ENCODE measurements at places on chromosomes 5 and 9.

GRCh38 chr5:92809855-92810465 is 771.1 kb downstream of the NR2F1-AS1 start:
- no peak for DNase-seq

- DNase-seq: no peak
Observed at GRCh38 chr9:89536145-89536574, 38.2 kb upstream of the SEMA4D start.

DNA sequence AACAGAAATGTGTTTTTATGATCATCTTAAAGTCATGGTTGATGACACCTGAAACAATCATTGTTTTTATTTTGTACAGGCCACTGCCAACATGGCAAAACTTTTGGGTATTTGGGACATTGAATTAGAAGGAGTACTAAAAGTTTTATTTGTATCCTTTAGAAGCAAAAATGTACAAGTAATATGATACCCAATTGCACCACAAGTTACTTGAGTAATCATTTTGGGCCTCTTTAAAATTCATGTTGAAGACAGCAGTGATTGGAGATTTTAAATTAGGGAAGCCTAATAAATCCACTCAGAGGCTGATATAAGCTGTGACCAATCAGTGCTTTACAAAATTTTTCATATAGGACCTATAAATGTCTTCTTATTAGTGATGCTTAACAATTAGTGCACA is 212.9 kb downstream of the MARCHF11 start:
- no peak for DNase-seq

DNA sequence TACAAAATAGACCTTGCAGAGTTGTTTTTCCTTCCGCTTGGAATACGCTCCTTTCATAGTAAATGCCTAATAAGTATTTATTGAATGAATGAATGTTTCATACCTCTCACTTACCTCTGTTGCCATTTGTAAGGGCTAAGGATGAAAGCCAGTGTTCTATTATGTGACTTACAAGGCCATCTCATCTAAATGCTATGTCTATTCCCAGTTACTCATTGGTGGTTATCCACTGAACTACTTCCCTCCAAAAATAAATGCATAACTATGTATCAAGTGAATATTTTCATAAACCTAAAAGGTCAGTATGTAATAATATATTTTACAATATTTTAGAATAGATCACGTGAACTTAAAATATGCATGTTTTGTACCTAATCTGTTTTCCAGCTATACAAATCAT is 670.5 kb upstream of the RGMB start:
- no peak for DNase-seq

- no peak for DNase-seq
Observed at GRCh38 chr5:27087747-27088146, 49.4 kb upstream of the CDH9 start.

DNA sequence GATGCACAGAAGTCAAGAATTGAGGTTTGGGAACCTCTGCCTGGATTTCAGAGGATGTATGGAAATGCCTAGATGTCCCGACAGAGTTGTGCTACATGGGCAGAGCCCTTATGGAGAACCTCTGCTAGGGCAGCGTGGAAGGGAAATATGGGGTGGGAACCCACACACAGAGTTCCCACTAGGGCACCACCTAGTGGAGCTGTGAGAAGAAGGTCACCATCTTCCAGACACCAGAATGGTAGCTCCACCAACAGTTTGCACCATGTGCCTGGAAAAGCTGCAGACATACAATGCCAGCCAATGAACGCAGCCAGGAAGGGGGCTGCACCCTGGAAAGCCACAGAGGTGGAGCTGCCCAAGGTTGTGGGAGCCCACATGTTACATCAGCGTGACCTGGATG is 104.5 kb downstream of the STK32A start:
- DNase-seq: no peak

DNA sequence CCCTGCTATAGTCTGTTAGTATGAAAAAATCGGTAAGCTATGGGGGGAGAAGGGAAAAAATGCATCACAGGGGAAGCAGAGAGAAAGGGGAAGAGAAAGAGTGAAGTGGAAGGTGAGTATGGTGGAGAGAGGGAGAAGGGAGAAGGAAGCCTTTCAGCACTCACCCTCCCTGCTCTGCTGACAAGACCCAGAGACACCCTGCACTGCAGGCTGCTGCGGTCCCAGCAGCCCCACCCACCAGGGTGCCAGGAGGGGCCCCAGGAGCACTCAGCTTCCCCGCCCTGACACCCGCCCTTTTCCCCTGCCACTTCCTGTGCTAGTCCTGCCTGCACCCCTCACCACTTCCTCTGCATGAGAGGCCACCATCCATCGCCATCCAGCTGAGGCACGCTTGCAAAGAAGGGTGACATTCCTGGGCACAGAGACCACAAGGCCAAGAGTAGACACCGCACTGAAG is 12.7 kb downstream of the STK10 start:
- DNase-seq: peak; percentile 76

- DNase-seq: no peak
Observed at GRCh38 chr5:66517351-66517750, 78.8 kb upstream of the MAST4 start.

- no peak for DNase-seq
Observed at GRCh38 chr9:110837401-110838005, 168.9 kb downstream of the MUSK start.

DNA sequence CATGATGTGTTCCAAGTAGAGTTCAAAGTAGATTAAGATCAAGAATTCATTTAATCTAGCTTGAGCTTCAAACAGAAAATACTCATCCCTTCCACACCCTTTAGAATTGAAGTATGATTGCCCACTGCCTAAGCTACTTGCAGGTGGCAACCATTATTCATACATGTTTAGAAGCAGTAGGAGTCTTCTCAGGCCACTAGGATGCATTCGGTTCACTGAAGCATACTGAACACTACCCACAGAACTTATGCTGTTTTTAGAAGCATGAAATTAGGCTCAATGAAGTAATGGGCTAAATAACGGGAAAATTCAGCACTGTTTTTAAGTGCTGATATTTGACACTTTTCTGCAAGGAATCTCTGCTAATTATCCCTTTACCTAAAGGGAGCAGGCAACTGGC is 263.4 kb downstream of the DEPDC1B start:
- DNase-seq: no peak

DNA sequence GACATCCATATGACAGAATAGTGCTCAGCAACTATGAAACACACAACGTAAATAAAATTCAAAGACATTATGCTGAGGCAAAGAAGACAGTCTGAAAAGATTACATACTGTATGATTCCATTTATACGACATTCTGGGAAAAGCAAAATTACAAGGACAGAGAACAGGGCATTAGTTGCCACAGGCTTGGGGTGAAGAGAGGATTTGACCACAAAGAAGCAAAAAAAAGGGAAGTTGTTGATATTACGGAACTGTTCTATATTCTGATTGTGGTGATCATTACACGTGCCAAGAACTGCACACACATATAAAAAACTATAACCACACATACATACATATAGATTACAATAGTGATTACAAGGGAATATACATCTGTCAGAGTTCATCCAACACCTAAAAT is 24.1 kb downstream of the CDK5RAP2 start:
- no peak for DNase-seq

- DNase-seq: no peak
Observed at GRCh38 chr9:113427629-113428028, 17.1 kb downstream of the C9orf43 start.

- no peak for DNase-seq
Observed at GRCh38 chr5:91032125-91032524, 351.0 kb downstream of the ARRDC3 start.

GRCh38 chr5:76204191-76204590 is 121.0 kb downstream of the SV2C start:
- DNase-seq: no peak

DNA sequence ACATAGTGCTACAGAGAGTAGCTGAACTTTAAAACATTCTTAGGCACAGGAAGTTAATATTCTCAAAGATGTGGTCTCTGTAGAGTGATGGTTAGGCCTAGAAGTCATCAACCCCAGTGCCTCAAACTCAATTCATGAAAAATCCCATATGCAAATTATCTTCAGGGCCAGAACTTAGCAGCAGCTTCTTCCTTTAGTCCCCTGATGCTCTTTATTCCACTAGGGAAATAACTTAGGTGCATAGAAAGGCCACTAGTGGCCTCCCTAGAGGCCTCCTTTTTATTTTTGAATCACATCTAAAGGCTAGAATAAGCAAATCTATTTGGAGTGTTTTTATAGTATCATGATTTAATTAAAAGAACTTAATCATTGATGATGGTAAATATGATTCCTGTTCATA is 88.3 kb downstream of the GIN1 start:
- DNase-seq: no peak

DNA sequence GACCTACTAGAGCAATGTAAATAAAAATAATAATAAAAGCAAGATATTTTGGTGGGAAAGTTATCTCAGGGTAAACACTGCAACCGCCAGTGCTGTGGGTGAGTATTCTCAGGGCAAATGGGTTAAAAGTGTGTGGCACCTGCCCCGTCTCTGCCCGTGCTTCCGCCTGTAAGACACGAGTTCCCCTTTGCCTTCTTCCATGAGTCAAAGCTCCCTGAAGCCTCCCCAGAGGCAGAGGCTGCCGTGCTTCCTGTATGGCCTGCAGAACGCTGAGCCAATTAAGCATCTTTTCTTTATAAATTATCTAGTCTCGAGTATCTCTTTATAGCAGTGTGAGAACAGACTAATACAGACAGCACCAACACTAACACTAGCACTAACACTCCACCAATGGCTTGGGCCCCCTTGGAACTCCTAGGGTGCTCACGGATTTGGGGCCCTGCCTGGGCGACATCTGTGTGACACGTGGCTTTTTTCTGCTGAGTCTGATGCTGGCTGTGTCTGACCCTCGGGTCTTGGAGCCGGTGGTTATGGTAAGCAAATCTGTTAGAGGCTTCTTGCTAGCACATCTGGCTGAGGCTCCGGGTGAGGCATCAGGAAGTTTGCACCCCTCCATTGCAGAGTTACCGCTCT is 10.6 kb downstream of the PLEKHG4B start:
- DNase-seq: no peak

DNA sequence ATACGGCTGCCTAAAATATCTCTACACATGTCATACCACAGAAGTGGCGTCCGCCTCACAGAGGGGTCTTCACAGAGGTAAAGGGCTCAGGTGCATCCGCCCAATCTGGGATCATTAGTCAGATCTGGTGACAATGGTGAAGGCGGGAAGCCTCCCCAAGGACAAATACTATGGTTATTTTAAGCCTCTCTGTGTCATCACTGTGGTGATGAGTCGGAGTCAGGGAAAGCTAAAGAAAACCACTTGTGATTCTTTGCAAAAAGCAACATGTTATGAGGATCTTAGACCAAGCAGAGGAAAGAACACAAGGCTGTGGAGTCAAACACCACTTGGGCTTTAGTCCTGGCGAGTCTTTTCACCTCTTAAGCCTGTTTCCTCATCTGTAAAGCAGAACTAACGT is 190.4 kb downstream of the DRD1 start:
- no peak for DNase-seq

DNA sequence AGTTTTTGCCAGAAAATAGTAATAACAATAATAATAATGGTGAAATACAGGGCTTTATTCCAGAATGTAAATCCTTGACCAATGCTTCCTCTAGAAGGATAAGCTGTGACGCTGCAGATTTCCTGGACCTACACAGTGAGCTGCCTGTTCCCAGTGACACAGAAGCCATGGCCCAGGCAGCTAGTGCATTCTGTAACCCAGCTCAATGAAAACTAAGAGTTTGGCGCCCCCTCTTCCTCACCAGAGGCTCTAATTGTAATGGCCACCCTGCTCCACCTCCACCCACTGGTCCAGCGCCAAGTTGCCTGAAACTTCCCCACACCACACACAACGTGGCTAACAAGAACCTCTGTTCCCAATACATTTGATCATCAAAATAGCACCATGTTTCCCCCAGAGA is 248.1 kb downstream of the CETN3 start:
- DNase-seq: no peak

DNA sequence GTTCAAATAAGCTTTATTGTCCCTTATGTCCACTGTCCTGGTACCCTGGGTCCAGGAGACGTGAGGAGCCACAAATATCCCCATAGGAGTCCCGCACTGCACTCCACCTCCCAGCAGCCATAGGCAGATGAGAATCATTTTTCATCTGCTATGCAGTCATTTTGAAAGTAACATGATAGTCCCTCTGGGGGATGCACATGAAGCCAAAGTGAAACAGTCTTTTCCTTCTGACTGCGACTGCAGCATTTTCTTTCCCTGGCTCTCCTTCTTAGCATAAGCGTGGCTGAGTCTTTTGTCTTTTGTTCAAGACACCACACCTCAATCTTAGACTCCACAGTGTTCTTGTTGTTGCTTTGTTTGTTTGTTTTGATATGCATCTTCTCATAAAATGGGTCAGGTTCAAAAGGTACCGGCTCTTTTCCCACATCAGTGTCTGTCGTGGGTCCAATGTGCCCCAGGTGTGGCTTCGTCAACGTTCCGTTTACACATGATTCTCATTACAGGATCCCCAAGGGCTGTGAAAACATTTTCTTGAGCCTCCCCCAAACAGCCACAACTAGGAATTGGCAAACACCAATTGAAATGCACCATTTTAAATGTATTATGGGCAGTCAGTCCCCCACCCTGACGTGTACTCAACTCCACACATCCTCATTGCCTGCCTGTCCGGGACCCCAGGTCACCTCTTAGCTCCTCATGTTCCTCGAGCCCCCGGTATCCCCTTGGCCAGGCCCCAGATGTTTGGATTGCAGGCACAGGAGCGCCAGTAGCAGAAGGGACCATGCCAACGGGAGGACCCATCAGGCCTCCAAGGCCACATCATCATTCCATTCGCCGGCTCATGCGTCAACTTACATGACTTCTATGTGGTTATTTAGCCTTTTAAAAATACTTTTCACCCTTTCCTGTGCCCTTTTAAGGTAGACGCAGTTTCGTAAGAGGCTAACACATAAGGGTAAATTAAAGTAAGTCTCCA is 237.8 kb upstream of the DAPK1 start:
- no peak for DNase-seq

- no peak for DNase-seq
Observed at GRCh38 chr9:1580215-1580614, 434.9 kb upstream of the SMARCA2 start.

DNA sequence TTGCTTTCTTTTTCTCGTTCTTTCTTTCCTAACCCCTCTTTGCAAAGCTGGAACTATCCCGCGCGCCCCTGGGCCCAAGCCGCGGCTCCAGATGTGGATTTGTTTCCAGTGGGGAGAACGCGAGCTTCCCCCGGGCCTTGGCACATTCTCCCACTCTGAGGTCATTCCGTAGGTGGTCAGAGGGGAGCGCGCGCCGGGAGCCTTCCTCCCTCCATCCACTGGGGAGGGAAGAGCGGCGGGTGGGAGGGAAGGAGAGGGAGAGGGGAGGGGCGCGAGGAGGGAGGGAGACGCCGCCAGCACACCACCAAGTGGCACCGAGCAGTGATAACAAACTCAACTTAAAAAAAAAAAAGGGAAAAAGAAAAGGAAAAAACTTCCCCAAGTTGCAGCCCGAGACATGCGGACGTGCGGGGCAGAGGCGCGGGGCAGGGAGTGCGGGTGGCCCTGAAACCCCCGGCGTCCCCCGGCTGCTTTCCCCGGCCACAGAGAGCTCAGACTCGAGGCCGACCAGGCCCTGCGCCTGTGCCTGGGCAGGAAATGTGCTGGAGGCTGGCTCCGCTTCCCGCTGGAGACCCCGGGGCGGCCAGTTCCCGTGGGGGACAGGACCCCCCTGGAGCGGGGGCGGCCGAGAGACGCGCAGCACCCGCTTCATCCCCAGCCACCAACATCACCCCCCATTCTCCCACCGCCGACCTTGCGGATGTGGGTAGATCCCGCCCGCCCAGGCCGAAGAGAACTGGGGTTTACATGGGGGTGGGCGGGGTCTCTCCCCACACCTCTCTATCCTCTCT is 3.1 kb downstream of the IER5L start:
- DNase-seq: no peak

All from stimulated activated CD8-positive, alpha-beta memory T cell treated with anti-CD3 and anti-CD28 coated beads, Interleukin-15, amount 100 ng/mL, for 1 hour (primary cell).